Ascending aorta (tissue), 2 donors: ENCODE measurements at places on chromosomes 6 and 20.
A peak's percentile ranks its signal among the peaks of the same experiment; 100 is the strongest.

DNA sequence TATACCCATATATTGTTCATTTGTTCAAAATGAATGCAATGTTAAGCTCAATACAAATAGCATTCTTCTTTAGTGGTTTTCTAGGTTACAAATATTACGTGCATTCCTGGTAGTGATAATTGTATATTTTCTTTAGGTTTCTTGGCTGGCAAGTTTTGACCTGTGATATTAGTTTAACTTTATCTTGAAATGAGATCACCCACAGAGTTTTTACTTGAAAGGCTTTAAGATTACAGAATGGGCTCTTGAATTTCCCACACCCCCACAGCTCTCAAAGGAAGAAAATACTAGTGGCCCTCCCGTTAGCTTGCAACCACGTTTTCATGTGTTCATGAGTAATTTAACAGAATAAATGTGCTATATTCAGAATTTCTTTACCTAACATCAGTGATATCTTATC lies 1315.5 kb upstream of the GJE1 start:
- no peaks in the 10 kb centered on the region for H3K27me3 ChIP-seq
- H3K36me3 ChIP-seq, result no peaks in the 10 kb centered on the region
- no peak overlapping the region for H3K27ac ChIP-seq
- no peak for DNase-seq
- H3K4me1 ChIP-seq, result no peaks in the 10 kb centered on the region

DNA sequence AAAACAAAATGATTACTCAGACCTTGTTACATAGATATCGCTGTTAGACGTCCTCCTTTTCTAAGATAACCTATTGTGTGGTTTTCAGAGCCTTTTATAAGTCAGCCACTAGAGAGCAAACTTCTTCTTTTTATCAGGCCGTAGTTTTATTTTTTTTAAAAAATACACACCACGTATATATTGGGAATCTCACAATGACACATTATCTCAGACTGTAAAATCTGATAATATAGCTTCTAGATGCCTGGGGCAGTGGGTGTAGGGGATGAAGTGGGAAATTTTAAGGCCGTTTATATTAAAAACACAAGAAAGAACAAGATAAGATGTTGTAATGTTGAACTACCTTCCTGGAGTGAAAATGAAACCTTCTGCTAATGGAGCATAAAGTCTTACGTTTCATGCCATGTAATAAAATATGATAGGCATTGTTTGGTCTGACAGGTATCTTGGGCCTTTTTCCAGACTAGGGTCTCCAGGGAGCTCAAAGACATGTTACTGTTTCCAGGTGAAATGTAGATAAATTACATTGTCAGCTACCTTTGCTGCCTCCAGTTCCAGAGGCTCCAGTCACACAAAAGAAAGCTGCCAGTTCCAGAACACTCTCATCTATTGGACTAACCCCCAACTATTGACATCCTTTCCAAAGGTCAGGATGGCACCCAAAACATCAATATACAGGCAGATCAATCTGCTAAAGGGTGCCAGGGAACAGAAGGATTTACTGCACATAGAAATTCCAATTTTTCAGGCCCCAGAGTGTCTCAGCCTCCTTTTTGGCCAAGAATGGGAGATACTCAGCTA lies 130.2 kb upstream of the AKIRIN2 start:
- no peak overlapping the region for H3K27ac ChIP-seq
- H3K4me1 ChIP-seq, result no peaks in the 10 kb centered on the region
- H3K36me3 ChIP-seq, result no peaks in the 10 kb centered on the region
- DNase-seq, result no peak
- peak overlapping the region; percentile 52 for H3K4me3 ChIP-seq

DNA sequence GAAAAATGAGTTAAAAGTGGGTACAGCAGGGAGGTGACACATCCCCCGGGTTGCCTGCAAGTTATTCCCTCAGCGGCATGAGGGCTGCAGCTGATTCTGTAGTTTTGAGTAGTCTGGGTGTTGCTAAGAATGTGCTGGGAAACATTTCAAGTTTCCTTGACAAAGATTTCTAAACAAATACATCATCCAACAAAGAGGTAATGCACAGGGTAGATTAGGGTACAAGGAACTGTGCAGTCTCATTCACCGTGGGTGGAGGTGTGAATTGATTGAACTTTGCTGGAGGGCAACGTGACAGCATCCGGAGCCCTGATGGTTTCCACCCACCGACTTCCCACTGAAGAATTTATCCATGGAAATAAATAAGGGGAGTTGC lies 21.8 kb downstream of the CASS4 start:
- no peaks in the 10 kb centered on the region for H3K36me3 ChIP-seq
- H3K4me3 ChIP-seq, result no peak overlapping the region
- H3K4me1 ChIP-seq, result no peaks in the 10 kb centered on the region
- no peak for DNase-seq
- no peaks in the 10 kb centered on the region for H3K27me3 ChIP-seq
- H3K27ac ChIP-seq, result no peak overlapping the region

- no peak for DNase-seq
- H3K27me3 ChIP-seq, result no peaks in the 10 kb centered on the region
- no peak overlapping the region for H3K27ac ChIP-seq
- no peak overlapping the region for H3K4me3 ChIP-seq
- no peaks in the 10 kb centered on the region for H3K36me3 ChIP-seq
Observed at GRCh38 chr20:15866916-15867730, 706.1 kb downstream of the KIF16B start.

- H3K4me3 ChIP-seq, result no peak overlapping the region
- no peak overlapping the region for H3K27ac ChIP-seq
- H3K36me3 ChIP-seq, result no peaks in the 10 kb centered on the region
- DNase-seq, result no peak
- H3K4me1 ChIP-seq, result no peaks in the 10 kb centered on the region
Observed at GRCh38 chr6:143545165-143545564, 33.6 kb upstream of the FUCA2 start.

GRCh38 chr6:14824484-14825275 lies 421.2 kb upstream of the JARID2 start:
- no peaks in the 10 kb centered on the region for H3K36me3 ChIP-seq
- H3K27ac ChIP-seq, result no peak overlapping the region
- no peak overlapping the region for H3K4me3 ChIP-seq
- no peaks in the 10 kb centered on the region for H3K4me1 ChIP-seq

DNA sequence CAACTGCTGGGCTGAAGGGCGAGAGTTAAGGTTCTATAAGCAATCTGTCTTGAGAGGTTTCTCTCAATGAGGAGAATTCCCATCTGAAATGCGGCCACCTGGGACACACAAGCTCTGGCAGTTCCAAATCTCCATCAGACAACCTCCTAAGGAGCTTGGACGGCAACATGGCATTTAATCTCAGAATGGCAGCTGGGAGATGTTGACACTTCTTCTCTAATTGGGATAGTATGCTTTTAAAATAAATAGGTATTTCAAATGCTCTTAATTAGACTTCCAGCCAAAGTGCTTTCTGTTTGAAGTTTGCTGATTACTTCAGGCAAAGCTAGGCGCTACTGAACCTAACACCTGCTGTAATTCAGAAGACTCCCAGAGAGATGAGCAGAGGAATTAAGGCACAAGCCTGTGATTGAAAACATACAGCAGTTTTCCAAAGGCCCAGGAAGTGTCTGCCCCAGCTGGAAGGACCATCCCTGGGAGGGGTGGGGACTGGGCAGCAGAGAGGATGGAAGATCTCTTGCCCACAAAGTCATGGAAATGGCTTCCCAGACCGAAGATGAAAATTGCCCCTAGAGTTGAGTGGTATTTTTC lies 59.1 kb upstream of the KCNK16 start:
- H3K27me3 ChIP-seq, result no peaks in the 10 kb centered on the region
- no peak overlapping the region for H3K27ac ChIP-seq
- no peaks in the 10 kb centered on the region for H3K36me3 ChIP-seq

- H3K4me1 ChIP-seq, result no peaks in the 10 kb centered on the region
- H3K27me3 ChIP-seq, result no peaks in the 10 kb centered on the region
- no peak overlapping the region for H3K4me3 ChIP-seq
Observed at GRCh38 chr6:103113416-103113815, 1719.9 kb downstream of the GRIK2 start.
